Esophagus mucosa (tissue), 1 donor: ENCODE measurements at places on chromosomes 16 and 17. TPM values are rescaled to one million over a fixed set of nuclear protein-coding genes. Genes with fewer than 3 reads are reported as not detected.
A peak's percentile ranks its signal among the peaks of the same experiment; 100 is the strongest.

DNA sequence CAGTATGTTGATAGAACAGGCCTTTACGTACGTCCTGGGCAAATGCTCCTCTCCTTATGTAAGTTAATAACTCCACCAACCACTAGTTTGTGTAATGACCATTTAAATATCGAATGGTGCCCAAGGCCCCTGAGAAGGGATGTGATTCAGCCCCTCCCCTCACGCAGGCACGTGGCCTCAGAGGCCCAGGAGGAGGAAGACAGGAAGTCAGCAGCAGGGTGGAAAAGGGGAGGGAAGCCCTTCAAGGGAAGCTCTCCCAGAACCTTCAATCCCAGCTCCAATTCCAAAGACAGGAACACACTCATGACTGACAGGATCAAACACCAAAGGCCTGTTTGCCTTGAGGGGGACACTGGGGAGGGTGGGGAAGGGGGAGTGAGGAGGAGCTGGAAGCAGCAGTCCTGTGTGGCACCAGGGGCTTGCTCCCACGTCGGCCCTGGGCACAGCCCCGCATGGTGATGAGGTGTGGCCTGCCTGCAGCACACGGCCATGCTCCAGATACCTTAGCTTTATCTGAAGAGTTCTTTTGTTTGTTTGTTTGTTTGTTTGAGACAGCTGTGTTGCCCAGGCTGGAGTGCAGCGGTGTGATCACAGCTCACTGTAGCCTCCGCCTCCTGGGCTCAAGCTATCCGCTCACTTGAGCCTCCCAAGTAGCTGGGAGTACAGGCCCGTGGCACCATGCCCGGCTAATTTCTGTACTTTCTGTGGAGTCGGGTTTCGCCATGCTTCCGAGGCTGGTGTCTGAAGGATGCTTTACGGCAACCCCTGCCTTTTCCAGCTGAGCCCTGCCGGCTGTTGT, 105.0 kb downstream of the ZNF778 start:
- ATAC-seq, result no peak

DNA sequence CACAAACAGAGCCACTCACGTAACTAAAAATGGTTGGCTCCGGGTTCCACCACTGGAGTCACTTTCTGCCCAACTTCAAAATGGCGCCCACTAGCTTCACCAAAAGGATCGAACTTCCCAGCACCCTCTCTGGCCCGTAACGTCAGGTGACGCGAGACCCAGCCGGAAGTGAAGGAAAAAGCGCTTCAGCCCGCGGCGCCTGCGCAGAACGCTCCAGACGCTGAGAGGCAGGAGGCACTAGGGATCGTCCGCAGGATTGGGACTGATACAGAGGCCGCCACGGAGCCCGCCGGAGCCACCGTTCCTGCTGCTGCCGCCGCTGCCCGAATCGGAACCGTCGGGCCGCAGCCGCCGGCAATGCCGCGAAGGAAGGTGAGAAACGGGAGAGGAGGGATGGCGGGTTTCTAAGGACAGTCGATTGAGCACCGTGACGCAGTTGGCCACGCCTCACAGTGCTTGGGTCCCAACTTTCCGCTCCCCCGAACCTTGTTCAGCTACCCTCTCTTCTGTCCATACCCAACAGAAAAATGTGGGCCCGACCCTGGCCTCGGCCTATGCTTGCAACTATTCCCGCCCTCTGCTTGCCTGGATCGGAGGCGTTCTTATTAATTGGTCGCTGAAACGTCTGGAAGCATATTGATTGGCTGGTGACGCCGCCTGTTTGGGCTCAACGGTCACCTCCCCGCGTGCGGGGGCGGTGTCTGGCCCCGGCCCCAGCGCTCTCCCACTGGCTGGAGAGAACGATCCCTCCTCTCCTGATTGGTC, at the start of gene KAT7:
Gene KAT7 (plus strand): TSS at position 204 of the 765 bp plus-strand sequence. CDS start 154 bp downstream, at position 358.
- ATAC-seq, result peak; percentile 98

GRCh38 chr16:53071748-53072301, 17.0 kb downstream of the CHD9 start:
- no peak for ATAC-seq

The TMEM235 gene
- total RNA-seq, result not detected

DNA sequence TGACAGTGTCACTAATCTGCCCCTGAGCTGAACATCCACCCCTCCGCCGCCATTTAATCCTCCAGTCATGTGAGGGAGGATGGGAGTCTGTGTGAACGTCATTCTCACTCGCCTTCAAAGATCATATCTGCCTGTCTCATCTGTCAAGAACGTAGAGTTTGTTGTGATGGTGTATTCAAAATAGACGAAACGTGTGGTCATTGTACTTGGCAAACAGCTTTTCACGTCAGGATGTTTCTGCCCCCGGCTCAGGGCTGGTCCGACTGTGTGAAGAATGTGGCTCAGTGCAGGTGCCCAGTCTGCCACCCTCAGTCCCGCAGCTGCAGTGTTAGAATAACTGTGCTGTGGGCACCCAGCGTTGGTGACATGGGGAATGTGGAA, 148.0 kb downstream of the KCNJ12 start:
- ATAC-seq, result no peak

DNA sequence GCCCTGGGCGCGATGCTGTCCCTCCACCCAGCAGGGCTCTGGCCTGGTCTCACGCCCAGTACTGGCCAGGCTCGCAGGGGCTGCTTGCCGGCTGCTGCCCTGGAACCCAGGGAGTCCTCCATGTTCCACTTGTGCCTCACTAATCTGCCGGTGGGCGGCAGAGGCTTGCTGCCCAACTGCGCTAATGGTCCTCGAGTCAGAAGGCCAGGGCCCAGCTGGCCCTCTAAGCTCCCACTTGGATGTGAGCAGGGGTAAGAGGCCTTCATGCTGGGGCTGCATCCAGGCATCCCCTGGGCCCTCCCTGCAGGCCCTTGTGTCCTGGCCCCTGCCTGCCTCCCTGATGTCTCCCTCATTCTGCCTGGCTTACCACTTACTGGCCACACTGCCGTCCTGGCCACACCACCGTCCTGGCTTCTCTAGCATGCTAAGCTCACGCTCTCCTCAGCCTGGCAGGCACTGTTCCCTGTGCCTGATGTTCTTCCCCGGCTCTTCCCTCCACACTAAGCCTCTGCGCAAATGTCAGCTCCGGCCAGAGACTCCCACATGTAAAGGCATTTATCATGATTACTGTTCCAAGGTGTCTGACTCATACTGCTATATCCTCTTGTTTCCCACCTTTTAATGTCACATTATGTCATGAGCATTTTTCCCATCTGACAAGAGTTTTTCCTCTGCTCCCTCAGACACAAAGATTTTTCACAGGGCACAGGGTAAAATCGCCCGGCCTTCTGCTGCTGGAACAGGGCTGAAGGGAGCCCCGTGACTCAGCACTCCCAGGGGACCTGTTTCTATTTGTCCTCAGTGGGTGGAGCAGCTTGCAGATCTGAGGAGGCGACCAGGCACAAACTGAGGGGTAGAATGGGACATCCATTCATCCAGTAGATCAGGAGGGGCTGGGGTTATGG, 15.9 kb downstream of the B9D1 start:
- peak; percentile 54 for ATAC-seq

The HOXB8 gene
- total RNA-seq, result not detected

GRCh38 chr17:67130768-67131167, 86.4 kb downstream of the CACNG1 start:
- ATAC-seq, result no peak

The RNF157 gene
- total RNA-seq, result 0.32 TPM

- no peak for ATAC-seq
These were observed 4.1 kb upstream of the FAAP100 start for GRCh38 chr17:81556175-81556691.

The GPR179 gene
- total RNA-seq, result not detected

DNA sequence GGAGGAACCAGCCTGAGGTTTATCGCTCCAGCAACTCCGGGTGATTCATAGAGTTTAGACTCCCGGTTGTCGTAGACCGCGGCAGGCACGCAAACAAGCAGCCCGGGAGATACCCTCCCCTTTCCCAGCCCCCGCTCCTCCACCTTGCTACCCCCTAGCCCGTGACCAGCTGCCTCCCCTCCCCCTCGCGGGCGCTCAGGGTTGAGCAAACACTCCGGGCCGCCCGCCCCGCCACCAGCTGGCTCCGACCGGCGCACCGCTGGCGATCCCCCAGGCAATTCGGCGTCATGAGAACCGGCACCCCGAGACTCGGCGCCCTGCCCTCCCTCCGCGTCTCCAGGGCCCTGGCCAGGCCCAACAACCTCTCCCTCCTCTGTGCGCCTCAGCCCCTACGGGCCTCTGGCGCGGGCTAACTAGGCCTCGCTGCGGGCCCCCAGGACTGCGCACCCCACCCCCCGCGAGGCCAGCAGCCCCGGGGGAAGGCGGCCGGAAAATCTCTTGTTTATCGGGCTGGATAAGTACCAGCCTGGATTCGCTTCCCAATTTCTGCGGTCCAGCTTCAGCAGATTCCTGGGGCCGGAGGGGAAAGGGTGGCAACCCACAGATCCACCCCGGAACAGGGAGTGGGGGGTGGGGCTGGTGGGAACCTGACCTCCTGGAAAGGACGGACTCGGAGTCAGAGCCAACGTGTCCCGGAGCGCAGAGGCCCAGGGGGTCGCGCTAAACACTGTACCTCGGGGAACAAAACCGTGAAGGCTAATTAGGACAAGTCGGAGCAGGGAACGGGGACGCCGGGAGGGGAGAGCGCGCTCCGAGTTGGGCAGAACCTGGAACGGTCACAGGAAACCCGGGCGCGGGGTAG, 951 bp upstream of the GPRC5C start:
- peak; percentile 63 for ATAC-seq

The PRKCB gene
- total RNA-seq, result 0.76 TPM

The ALOX12 gene
- 16.9 TPM for total RNA-seq

The CCL2 gene
- 2.2 TPM for total RNA-seq

- ATAC-seq, result peak; percentile 91
These were observed 17.2 kb downstream of the RSL1D1 start for GRCh38 chr16:11833951-11834695.

The RHBDF2 gene
- 36.8 TPM for total RNA-seq

The RGS11 gene
- total RNA-seq, result 0.92 TPM

- no peak for ATAC-seq
These were observed 26.1 kb downstream of the LGALS3BP start for GRCh38 chr17:78953356-78954350.

The TRAF4 gene
- total RNA-seq, result 41.6 TPM

GRCh38 chr17:28473542-28473941, at the start of gene SLC13A2:
SLC13A2 (plus strand) TSS chr17:28473644; CDS start chr17:28473713, 69 bp downstream.
- no peak for ATAC-seq

The KRTAP1-1 gene
- not detected for total RNA-seq

GRCh38 chr17:41529491-41529915, 1.4 kb upstream of the KRT19 start:
- no peak for ATAC-seq

DNA sequence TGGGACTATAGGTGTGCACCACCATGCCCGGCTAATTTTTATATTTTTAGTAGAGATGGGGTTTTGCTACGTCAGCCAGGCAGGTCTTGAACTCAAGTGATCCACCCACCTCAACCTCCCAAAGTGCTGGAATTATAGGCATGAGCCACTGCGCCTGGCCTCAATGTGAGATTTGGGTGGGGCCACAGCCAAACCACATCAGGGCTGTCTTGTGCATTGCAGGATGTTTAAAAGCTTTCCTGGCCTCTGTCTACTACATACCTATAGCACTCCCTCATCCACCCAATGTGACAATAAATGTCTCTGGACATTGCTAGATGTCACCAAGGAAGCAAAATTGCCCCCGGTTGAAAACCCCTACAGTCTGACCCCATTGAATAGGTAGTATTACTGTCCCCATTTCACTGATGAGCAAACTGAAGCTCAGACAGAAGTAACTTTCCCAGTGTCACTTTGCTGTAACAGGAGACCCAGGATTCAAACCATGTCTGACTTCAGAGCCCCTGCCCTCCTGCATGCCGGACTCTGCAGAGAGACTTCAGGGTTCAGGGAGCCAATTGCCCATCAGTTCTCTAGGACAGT, 3.6 kb upstream of the MAP3K14 start:
- no peak for ATAC-seq

DNA sequence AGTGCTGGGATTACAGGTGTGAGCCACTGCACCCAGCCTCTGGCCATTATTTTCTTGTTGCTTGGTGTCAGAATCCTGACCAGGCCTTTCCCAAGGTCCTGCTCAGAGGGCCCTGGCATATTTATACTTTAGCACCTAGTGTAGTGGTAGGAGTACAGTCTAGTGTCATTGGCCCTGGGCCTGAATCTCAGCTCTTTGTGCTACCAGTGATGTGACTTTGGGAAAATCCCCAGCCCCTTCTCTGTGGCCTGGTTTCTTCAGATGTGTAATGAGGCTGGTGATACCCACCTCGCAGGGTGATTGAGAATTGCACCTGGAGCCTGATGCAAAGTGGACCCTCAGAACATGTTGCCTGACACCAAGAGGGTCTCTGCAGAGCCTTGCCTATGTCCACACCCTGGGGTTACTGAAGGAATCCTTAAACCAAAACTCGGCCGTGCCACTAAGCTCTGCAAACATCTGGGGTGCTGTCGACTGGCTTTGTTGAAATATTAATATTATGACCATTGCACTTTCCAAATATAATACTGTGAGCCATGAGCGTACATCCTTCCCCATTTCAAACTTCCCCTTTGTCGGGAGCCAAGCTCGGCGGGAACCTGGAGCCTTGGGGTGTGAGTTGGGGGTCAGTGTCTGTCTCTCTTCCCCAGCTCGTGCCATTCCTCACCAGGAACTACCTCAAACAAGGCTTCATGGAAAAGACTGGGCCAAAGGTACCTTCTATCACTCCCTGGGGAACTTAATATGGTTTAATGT, 18.0 kb upstream of the RNF135 start:
- no peak for ATAC-seq

- ATAC-seq, result no peak
These were observed 48.8 kb upstream of the IRX6 start for GRCh38 chr16:55275167-55275566.

DNA sequence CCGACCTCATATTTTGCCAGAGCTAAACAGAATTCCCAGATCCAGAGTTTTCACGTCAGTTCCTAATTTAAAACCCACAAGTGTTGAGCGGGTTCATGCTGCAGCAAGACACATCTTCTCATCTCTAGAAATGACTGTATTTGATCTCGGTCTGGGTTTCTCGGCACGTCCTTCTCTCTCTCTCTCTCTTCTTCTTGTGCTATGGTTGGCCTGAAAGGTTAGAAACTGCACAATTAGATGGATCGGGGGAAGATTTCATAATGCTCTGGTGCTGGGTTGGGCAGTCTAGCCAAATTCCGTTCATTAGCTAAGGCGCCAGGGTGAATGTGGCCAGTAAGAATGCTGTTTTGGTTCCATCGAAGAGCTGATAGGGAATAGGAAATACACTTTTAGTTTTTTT, 158.9 kb upstream of the NOG start:
- ATAC-seq, result no peak
